CD4-positive, alpha-beta T cell treated with Interleukin-21 for 1 hour (primary cell): ENCODE measurements at places on chromosomes 13 and 19.
A peak's percentile ranks its signal among the peaks of the same experiment; 100 is the strongest.

GRCh38 chr13:72462726-72463125 is 264.7 kb downstream of the MZT1 start:
- DNase-seq = no peak

GRCh38 chr19:14150041-14150769 is 13.8 kb upstream of the ASF1B start:
- peak; percentile 12 for DNase-seq

GRCh38 chr19:38061294-38061693 is 154.3 kb downstream of the SIPA1L3 start:
- DNase-seq = no peak

DNA sequence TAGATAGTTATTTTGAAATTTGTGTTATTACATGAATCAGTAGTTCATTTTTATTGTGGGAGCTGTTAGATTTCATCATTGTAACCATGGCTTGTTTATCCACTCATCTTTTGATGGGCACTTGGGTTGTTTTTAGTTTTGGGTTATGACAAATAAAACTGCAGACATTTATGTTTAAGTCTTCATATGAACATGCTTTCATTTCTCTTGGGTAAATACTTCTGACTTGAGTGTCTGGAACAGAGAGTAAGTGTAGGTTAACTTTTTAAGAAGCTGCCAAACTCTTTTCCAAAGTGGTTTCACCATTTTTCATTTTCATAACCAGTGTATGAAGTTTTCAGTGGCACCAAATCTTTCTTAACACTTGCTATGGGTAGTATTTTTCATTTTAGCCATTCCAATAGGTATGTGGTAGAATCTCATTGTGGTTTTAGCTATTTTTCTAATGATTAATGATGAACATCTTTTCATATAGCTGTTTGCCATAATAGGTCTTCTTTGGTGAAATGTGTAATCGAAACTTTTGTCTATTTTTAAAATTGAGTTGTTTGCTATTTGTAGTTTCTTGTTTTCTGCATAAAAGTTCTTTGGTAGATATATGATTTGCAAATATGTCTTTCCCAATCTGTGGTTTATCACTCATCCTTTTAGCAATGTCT is 17.9 kb downstream of the SLAIN1 start:
- no peak for DNase-seq

- DNase-seq = no peak
Observed at GRCh38 chr13:20105161-20105689, 55.6 kb downstream of the GJA3 start.

GRCh38 chr13:100722517-100722916 is 47.9 kb upstream of the TMTC4 start:
- DNase-seq = no peak

DNA sequence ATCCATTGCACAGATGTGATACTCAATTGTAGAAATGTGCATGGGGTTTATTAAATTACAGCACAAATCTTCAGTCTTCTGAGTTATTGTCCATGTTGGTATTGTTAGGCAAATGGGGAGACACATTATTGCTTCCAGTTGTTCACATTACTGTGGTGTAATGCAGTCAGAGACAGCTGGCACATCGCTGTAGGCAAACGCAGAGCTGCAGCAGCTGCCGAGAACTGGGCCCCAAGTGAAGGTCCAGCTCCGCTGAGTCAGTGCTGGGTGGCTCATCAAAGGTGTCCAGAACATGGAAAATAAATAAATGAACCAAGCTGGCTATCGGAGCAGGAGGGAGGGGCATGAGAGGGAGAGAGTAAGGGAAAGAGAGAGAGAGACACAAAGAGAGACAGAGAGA is 299.1 kb upstream of the OBI1 start:
- no peak for DNase-seq

DNA sequence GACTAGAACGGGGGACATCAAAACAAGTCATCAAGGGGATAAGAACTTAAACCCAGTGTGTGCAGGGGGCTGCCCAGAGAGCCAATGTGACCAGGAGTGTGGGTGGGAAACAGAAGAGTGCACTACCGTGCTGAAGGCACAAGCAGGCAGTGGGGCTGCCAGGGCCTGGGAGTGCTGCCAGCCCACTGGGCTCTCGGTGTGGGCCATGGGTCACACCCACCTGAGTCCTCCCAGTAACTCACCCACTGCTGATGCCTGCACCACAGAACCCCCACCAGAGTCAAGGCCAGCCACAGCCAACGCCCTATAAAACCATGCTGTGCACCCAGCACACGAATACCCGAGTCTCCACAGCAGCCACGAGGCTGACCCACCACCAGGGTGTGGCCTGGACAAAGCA is 8.5 kb downstream of the MED26 start:
- DNase-seq = no peak

- no peak for DNase-seq
Observed at GRCh38 chr13:48221686-48222187, 11.3 kb upstream of the ITM2B start.

DNA sequence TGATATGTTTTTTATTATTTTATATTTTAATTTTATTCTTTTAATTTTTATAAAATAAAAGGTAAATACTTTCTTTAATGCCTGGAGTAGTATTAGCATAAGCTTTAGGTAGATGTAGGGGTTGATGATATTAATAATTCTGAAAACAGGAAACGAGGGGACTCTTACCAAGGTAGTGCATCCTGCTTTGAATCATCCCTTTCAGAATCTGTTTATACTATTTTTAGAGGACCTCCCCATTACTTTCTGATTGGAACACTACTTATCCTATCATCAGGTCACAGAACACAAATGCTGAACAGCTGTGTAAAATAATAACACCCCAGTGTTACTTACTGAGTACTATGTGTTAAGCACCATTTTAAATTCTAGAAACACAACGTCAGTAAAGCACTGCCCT is 27.3 kb downstream of the COG6 start:
- no peak for DNase-seq

GRCh38 chr19:6531163-6531955 is 533 bp downstream of the TNFSF9 start:
- DNase-seq = no peak

GRCh38 chr13:23918208-23918607 is 20.9 kb upstream of the C1QTNF9B start:
- no peak for DNase-seq

DNA sequence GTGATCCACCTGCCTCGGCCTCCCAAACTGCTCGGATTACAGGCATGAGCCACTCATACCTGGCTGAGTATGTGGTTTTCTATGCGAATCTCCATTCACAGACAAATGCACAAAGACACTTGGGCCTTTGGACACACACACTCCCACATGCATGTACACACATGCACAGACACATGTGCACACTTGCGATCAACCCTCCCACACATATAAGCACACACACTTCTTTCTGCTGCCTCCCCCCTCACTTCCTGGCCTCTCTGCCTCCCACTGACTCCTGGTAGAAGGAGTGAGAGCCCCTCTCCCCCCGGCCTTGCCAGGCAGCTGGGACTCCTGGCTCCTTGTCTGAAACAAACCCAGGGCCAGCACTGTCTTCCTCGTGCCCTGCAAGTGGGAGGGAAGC is 29.3 kb upstream of the PLEKHF1 start:
- DNase-seq = no peak

DNA sequence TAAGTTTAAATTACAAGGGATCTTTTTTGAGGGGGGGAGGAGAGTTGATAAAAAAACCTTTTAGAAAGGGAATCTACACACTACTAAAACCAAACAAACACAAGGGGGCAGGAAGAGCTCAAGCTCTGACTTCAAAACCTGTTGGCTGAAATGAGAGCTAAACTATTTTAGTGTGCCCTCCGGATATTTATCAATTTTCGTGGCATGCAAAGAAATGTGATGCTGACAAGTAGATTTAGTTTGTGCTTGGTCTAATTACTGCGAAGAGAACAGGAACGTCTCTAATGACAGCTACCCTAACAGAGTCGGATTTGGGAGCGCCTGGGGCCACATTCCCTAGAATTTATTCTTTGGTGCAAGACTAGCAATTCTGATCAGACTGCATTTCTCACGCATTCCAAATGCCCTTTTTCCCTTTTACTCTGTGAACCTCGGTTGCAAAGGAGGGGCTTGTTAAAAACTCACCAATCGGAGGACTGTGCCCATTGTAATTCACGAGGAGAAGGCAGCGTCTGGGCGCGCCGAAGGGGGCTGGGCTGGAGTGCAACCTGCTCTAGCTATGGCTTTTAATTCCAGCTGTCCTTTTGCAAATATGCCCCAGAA is 802 bp upstream of the FREM2 start:
- DNase-seq = no peak

- no peak for DNase-seq
Observed at GRCh38 chr19:14378890-14379289, 2.4 kb upstream of the ADGRE5 start.

- no peak for DNase-seq
Observed at GRCh38 chr19:39568604-39569003, 28.6 kb upstream of the EID2 start.

GRCh38 chr19:18850471-18851375 is 19.0 kb downstream of the UPF1 start:
- DNase-seq = no peak

DNA sequence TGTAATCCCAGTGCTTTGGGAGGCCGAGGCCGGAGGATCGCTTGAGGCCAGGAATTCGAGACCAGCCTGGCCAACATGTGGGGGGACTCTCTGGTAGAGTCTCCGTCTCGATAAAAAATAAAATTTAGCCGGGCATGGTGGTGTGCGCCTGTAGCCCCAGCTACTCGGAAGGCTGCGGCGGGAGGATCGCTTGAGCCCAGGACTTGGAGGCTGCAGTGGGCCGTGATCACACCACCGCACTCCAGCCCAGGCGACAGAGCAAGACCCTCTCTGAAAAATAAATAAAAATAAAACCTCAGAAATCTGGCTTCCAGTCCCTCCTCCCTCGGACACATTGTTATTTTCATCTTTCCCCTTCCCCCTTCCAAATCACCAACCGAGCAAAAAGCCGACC is 332 bp downstream of the IRGQ start:
- DNase-seq = no peak

DNA sequence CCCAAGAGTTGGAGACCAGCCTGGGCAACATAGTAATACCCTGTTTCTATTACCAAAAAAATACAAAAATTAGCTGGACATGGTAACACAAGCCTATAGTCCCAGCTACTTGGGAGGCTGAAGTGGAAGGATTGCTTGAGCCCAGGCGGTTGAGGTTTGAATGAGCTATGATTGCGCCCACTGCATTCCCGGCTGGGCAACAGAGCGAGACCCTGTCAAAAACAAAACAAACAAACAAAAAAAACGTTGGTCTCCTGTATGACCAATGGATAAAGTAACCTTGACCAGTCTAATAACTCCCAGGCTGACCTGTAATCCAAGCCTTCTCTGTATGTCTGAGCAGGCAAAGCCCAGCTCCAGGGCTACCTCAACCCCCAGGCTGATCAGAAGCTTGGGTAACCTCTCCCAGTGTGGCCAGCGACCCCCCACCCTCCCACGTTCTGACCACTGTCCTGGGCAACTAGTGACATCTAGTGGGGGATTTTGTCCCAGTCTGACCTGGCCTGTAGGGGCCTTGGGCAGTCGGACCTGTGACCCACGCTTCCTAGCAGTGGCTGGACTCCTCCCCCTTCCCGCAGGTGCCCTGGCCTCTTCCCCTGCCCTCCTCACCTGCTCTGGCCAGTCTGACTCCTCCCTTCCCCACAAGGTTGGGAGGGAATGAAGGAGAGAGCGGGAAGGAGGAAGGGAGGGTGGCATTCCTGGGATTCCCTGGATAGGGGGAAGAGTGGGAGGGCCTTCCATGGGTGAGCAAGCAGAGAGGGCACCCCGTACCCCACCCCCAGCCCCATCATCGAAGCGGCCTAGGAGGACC is 1.0 kb upstream of the BCAM start:
- DNase-seq = no peak

- DNase-seq = no peak
Observed at GRCh38 chr19:492091-492531, 4.2 kb upstream of the MADCAM1 start.

GRCh38 chr19:54481326-54481930 is 8.3 kb upstream of the CDC42EP5 start:
- peak; percentile 42 for DNase-seq

GRCh38 chr13:111552891-111553655 is 232.6 kb downstream of the TEX29 start:
- DNase-seq = no peak

- DNase-seq = no peak
Observed at GRCh38 chr19:35739275-35740107, 2.8 kb downstream of the IGFLR1 start.

DNA sequence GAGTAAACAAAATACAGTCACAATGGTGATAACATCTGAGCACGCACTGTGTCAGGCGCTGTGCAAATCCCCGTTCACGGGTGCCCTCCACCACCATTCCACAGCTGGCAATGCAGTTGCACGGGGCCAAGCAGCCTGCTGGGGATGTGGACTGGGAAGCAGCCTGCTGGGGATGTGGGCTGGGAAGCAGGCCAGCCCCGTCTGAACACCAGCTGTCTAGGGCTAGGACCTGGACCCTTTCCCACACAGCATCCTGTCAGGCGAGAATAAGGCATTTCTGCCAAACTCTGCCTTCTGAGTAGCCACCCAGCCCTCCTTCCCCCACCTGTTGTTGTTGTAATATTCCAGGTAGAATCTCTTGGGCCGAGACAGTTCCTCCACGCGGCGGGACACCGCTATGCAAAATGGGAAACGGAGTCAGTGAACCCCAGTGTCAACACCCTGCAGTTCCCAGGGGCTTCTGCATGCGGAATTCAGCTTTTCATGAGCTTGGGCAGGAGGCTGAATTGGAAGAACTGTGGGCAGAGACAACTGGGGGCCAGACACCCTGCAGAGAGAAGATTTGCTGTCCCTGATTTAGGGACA is 27.8 kb upstream of the MIER2 start:
- DNase-seq = no peak

GRCh38 chr13:55652657-55653056 is 1488.1 kb upstream of the PRR20A start:
- no peak for DNase-seq

DNA sequence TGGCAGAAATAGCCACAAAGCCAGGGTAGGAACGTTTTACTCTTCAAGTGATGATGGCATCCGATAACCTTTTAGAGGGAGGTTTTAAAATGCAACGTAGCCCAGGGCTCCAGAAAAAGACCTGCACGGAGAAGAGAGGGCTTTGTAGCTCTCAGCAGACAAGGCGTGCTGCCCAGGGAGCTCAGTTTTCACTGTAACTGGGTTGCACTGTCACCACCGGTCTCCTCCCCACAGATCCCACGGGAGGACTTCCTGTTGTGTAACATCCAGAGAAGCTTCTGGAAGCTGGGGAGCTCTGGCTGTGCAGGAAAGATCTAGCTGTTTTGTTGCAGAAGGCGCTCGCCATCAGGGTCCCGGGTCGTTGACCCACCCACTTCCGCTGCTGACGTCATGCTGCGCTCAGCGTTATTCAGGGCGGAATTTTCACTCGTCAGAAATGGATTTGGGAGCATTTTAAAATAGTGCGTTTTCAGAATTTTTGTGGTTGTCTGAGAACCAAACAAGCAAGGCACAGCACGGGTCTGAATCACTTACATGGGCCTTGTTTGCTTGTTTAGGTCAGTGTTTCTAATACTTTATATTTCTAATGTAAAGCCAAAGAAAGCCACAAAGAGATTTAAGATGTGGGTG is 50.8 kb downstream of the ATP11A start:
- DNase-seq = no peak
